ENCODE measurements at places on chromosomes 12 and 14.

DNA sequence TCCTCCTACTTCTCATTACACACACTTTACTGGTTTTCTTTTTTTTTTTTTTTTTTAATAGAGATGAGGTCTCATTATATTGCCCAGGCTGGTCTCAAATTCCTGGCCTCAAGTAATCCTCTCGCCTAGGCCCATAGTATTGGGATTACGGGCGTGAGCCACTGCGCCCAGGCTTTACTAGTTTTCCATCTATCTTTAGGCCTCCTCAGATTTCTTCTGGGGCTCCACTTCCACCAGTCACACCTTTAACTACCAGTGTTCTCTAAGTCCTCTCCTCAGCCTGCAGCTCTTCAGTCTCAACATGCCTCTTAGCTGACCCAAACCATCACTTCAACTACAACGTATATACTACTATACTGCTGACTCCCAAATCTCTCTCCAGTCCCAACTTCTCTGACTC is 10.4 kb downstream of the R3HDM2 start:
- no peak for DNase-seq

DNA sequence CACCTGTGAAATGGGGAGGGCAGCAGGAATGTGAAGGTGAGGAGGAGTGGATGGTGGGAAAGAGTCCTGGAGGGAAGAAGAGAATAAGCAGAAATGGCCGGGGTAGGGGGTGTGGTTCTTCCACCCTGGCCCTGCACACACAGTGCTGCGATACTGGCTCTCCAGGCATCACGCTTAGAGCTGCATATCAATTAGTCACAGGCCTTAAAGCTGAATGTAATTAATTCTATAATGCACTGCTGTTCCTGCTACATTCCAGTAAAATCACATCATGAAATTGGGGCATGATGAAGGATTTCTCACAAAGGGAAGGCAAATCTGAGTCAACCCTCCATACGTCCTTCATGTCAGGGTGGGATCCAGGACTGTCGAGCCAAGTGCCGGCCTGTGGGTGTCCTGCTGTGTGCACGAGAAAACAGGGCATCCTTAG is 566.1 kb downstream of the BCL11B start:
- no peak for DNase-seq

GRCh38 chr14:77037938-77038568 is 9.5 kb upstream of the IRF2BPL start:
- peak; percentile 68 for DNase-seq

DNA sequence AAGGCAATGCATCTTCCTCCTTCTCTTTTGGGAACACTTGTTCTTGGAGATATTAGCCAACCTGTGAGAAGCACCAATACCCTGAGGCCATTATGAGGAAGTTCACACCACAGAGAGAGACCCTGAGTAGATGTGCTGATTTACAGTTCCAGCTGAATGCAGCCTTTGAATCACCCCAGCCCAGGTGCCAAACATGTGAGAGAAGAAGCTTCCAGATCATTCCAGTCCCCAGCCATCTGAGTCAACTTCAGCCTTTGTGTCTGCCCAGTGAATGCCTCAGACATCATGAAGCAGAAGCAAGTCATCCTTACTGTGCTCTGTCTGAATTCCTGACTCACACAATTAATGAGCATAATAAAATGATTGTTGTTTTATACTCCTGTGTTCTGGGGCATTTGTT is 25.1 kb downstream of the C12orf42 start:
- no peak for DNase-seq

- DNase-seq = peak; percentile 55
Observed at GRCh38 chr14:72104011-72104613, 171.9 kb downstream of the RGS6 start.

DNA sequence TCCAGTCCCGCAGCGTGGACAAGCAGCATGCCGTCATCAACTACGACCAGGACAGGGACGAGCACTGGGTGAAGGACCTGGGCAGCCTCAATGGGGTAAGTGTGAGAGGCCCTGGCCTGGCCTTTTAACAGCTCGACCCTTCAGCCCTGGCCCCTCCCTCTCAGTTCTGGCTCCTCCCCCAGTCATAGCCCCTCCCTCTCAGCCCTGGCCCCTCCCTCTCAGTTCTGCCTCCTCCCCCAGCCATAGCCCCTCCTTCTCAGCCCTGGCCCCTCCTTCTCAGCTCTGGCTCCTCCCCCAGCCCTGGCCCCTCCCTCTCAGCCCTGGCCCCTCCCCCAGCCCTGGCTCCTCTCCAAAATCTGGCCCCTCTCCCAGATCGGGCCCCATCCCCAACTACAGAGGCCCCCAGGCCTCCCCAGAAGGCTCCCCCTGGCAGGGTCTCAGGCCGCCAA is 11.2 kb downstream of the CEP170B start:
- peak; percentile 49 for DNase-seq

GRCh38 chr14:64244279-64244678 is 49.9 kb downstream of the ESR2 start:
- DNase-seq = no peak

GRCh38 chr14:79511146-79511545 is 700.2 kb downstream of the DIO2 start:
- DNase-seq = no peak

DNA sequence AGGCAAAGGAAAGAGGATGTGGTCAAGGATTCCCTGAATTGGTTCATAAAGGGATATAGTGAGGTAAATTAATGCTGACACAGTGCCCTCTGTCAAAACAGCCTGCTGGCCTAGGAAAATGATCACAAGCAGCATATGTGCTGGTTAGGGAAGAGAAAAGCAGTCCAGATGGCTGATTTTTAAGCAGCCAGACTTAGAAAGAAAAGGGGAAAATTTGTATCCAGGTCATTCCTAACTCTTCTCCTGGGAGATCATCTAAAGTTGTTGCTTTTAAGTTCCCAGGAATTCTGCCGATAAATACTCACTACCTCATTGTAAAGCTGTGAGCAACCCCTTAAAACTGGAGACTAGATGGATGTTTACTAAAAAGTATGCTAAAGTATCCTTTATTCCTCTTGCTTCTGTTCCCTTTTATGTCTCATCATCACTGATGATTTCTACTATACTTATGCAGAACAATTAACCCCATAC is 46.4 kb upstream of the CNOT2 start:
- no peak for DNase-seq

- DNase-seq = no peak
Observed at GRCh38 chr14:38496092-38496491, 240.2 kb upstream of the CLEC14A start.

GRCh38 chr14:105118646-105119407 is 49.7 kb downstream of the JAG2 start:
- no peak for DNase-seq

DNA sequence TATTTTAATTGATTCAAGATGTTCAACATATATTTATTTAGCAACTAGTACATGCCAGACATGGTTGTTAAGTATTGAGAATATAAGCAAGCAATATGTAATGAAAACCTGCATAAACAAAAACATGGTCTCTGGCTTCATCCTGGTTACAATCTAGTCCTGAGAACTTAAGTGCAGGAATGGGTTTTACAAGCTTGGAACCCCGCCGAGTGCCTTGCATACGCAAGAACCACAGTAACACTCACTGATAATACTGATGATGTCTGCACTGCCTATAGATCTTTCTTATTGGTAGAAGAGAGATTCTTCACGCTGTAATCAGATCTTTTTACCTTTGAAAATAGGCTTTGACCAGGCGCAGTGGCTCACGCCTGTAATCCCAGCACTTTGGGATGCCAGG is 22.9 kb upstream of the CALM1 start:
- DNase-seq = no peak

GRCh38 chr12:100265732-100266584 is 921 bp downstream of the DEPDC4 start:
- DNase-seq = no peak

DNA sequence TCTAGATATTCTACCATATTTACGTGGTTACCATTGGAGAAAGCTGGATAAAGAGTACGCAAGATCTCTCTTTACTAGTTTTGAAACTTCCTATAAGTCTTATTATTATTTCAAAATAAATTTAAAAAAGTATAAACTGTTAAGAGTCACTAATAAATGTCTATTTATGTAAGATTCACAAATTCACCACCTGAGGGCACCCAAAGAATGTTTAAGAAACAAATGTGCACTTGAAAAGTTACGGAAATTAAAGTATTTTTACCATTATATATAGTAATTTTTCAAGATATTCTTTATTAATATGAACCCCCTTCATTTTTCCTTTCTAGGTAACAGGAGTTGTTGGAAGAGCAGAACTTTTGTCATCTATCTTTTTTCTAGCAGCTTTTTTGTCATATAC is 11.9 kb downstream of the TMTC3 start:
- no peak for DNase-seq

- no peak for DNase-seq
Observed at GRCh38 chr14:75025876-75026275, 23.2 kb downstream of the EIF2B2 start.
